Skeletal muscle cell (primary cell): ENCODE measurements at places on chromosomes 5 and 9.

GRCh38 chr5:80592761-80593160 lies 22.7 kb upstream of the ANKRD34B start:
- no peak for DNase-seq

GRCh38 chr5:159782995-159783300 lies 133.3 kb upstream of the ADRA1B start:
- DNase-seq = no peak

DNA sequence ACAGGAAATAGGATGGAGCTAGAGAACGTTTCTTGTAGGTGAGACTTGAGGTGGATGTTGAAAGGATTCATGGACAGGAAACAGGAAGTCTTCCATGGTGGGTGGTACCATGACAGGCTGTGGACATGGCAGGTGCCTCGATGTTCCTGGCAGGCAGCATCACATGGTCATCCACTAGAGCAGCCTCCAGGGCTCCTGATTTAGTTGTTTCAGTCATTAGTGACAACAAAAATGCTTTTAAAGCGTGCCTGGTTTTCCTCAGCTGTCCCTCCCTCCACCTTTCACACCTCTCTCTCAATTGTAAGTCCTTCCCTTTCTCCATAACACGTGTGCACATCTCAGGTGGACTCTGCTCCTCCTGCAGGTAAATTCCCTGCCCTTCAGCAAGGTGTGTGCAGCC lies 25.2 kb upstream of the ASPN start:
- DNase-seq = no peak

GRCh38 chr5:38938424-38938823 lies 92.6 kb downstream of the OSMR start:
- DNase-seq = no peak

- no peak for DNase-seq
Observed at GRCh38 chr5:135393229-135393628, 5.8 kb downstream of the MACROH2A1 start.

DNA sequence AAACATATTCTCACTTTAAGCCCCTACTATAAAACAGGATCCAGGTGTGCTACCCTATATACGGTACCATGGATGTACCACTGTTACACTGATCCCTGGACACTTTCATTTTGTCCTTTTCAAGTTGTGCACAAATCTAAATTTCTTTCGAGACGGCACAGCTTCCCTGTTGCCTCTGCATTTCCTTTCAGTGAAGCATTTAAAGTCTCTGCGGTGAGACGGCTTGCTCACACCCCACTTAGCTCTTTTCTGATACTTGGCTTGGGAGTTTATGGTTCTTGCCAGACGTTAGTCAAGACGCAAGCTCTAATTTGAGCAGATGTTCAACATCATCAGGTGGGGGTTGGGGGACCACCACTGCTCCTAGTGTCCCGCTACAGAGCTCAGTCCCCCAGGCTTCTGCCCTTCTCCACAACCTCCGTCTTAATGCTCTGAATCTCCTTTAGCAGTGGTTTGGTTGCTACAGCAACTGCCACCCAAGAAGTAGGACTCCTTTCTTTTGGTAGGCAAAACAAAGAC lies 15.8 kb downstream of the F2RL2 start:
- DNase-seq = no peak

- no peak for DNase-seq
Observed at GRCh38 chr5:176875783-176876505, 23.2 kb downstream of the HK3 start.

DNA sequence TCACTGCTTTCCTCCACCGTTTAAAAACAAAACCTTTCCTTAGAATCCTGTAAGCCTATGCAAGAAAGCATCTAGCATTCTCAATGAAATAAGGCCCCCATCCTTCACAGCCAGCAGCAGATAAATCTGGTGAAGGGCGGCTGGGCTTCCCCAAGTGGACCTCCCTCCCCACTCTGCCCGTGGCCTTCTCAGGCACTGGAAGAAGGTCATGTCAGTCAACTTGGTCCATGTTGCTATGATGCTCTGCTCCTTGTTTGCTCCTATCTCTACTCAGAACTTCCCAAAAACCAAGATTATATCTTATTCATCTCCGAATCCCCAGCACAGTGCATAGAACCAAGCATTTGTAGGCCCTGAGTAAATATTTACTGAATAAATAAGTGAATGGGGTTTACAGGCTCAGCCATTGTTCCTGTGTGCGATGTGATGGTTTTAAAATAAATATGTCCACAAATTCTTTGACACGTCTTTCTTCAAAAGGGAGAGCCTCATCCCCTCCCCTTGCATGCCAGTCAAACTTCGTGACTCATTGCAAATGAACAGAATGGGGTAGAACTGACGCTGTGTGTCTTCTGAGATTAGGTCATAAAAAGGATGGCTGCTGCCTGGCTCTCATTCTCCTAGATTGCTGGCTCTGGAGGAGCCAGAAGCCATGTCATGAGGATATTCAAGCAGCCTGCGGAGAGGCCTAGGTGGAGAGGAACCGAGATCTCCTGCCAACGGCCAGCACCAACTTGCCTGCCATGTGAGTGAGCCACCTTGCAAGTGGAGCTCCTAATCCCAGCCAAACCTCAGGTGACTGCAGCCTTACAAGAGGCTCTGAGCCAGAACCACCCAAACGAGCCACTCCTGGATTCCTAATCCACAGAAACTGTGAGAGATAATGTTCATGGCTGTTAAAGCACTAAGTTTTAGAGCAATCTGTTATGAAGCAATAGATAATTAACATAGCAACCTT lies 70.5 kb downstream of the MED27 start:
- DNase-seq = no peak

GRCh38 chr9:96061293-96061987 lies 185.9 kb downstream of the ERCC6L2 start:
- peak; percentile 13 for DNase-seq

DNA sequence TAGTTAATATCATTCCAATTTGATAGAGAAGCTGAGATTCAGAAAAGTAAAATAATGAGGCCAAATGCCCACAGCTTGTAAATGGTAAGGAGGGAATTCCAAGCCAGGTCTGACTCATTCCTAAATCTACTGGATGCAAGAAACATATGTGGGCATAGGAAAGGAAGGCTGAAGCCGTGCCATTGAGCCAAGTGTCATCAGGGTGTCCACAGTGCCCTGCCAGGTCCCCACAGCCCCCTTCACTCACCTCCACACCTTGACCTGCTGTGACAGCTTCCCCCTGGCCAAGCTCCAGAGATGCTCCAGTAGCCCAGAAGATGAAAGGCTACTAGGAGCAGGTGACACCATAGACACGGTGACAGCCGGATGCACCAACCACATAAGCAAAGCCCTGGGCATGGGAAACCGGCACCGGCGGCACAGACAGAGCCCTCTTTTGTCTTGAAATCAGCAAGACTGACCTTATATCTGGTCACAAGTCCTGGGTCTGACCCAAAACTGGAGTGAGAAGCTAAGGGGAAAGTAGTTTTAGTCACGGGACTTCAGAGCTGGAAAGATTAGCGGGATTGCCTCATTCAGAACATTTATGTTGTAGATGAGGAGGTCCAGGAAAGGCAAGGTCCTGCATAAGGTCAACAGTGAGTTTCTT lies 20.1 kb upstream of the FAT2 start:
- DNase-seq = no peak

- no peak for DNase-seq
Observed at GRCh38 chr9:128634651-128635262, 21.9 kb downstream of the DYNC2I2 start.

GRCh38 chr5:88388476-88389337 lies 120.1 kb upstream of the TMEM161B start:
- no peak for DNase-seq

GRCh38 chr9:82934949-82935348 lies 128.0 kb downstream of the RASEF start:
- peak; percentile 34 for DNase-seq

DNA sequence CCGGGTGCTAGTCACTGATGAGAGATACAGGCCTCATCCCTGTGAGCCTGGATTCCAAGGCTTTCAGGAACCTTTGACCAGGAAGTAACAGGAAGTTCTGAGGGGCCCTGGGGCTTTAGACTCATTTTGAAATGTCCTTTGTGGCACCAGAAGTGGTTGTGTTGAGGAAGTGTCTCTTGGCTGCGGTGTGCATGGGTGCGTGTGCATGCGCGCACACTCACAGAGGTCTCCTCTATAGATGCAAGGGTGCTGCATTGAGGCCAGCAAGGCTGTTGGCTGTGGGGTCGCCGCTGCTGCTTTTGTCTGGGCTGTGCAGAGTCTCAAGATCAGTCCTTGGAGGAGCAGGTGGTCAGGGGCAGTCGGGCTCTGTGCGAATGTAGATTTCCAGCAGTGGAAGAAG lies 7.6 kb downstream of the RAB24 start:
- DNase-seq = no peak

GRCh38 chr5:57696389-57696769 lies 213.8 kb upstream of the ACTBL2 start:
- DNase-seq = no peak

DNA sequence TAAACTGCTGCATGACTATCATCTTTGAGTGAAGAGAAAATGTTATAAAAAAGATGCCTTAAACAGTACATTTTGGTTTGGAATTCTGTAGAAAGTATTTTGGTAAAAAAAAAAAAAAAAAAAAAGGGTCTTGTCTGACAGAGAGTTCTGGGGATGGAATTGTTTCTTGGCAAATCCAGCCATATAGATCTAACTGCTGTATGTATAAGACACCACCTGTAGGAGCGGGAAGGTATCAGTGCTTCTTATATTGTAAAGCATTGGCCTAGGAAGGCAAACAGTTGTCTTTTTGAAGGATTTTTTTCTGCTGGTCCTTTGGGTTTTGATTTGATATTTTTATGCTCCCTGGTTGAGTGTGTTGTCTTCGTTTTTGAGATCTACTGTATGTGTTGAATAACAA lies 2.8 kb downstream of the PURA start:
- DNase-seq = no peak

DNA sequence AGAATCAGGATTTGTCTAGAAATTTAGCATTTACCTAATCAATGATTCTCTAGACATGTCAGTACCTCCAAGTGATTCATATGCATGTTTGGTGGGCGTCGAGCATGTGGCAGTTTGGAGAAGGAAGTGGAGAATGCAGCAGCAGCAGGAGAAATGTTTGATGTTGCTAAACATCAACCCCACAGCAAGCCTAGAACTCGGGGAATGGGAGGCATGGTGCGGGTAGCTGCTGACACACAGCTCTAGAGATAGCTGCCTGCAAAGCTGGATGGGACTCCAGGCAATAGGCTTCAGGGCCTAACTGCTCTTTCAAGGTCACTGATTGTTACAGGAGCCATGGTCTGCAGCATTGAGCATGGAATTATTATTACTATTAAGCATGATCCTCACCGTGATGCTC lies 137.3 kb downstream of the DOCK8 start:
- no peak for DNase-seq

DNA sequence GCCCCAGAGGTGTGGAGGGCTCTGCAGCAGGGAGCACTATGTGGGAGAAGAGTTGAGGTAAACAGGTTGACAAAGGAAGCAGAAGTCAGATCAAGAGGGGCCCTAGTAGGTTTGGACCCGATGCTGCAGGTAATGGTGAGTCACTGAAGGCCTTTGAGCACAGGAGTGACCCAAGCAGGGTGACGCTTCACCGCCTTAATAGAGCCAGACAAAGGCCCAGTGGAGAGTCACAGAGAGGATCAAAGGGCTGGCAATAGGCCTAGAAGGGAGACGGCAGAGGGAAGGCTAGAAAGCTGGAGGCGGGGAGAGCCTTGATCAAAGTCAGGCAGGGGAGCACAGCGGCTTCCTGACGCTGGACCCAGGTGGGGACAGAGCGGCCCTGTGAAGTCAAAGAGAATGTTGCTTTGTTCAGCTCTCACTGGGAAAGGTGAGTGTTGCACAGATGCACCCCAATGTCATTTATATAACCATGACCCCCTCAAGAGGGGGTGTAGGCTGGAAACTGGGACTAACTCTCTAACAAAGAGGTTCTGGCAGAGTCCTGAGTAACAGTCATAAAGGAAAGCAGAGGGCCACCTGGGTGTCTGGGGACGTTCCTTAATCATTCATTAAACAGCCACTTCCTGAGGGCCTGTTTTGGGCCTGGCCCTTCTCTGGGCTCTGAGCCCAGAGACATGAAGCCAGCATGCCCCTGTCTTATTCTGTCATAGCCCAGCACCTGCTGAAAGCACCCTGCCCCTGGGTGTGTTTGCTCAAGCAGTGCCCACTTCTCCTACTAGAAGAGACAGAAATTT lies 9.8 kb upstream of the CPLX2 start:
- no peak for DNase-seq

GRCh38 chr5:153896701-153897100 lies 142.0 kb downstream of the FAM114A2 start:
- peak; percentile 64 for DNase-seq

- DNase-seq = no peak
Observed at GRCh38 chr9:87445646-87446045, 52.0 kb upstream of the DAPK1 start.

- DNase-seq = no peak
Observed at GRCh38 chr9:98656511-98656910, 52.2 kb downstream of the GABBR2 start.

GRCh38 chr9:120730654-120731514 lies 16.6 kb upstream of the MEGF9 start:
- DNase-seq = peak; percentile 56

DNA sequence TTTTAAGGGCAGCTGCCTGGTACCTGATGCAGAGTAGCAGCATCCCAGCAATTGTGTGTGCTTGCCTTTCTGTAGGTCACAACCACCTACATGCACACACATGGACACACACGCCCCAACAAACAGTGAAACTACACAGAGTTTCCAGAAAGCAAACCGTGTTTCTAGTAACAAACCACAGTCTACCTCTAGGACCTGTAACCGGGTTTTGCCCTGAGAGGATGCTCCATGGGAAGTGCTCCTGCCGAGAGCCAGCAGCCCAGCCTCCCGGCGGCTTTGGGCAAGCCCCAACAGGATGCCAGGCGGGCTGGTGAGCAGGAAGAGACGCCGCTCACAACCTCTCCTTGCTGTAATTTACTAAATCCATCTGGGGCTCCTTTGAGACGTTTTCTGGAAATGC lies 4.1 kb upstream of the TCF7 start:
- DNase-seq = no peak

- no peak for DNase-seq
Observed at GRCh38 chr5:170571875-170572852, 68.3 kb downstream of the KCNIP1 start.

DNA sequence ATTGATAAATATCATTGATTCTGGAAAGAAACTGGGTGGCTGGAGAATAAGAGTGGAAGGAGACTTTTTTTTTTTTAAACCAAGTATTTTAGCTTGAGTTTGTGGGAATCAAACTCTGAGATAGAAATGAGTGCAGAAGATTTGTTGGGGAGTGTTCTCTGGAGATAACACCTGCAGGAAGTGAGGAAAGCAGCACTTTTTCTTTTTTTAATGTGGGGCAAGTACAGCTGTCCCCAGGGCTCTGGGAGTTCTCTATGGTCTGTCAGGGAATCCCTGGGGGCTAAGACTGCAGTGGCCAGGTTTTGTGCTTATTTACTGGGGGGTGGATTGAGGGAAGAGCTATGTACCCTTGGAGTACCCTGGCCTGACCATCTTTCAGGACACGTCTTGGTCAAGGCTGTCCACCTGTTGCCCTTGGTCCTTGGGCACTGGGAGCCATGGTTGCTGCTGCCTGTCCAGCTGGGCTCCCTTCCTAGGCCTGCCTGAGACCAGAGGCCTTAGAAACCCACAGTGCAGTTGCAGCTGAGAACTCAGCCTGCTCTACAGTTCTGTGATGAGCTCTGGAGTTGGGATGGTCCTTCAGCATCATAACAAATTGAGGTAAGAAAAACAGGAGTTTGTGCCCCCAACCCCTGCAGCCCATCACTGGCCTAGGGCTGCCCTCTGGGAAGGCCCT lies 85.8 kb downstream of the PHAX start:
- no peak for DNase-seq

- DNase-seq = no peak
Observed at GRCh38 chr9:123395689-123396511, 39.9 kb downstream of the CRB2 start.

- no peak for DNase-seq
Observed at GRCh38 chr9:18437315-18438201, 36.4 kb upstream of the ADAMTSL1 start.
